ENCODE measurements at places on chromosomes 5 and 9.

GRCh38 chr5:35129921-35130485, 82.3 kb upstream of the AGXT2 start:
- no peak for DNase-seq

DNA sequence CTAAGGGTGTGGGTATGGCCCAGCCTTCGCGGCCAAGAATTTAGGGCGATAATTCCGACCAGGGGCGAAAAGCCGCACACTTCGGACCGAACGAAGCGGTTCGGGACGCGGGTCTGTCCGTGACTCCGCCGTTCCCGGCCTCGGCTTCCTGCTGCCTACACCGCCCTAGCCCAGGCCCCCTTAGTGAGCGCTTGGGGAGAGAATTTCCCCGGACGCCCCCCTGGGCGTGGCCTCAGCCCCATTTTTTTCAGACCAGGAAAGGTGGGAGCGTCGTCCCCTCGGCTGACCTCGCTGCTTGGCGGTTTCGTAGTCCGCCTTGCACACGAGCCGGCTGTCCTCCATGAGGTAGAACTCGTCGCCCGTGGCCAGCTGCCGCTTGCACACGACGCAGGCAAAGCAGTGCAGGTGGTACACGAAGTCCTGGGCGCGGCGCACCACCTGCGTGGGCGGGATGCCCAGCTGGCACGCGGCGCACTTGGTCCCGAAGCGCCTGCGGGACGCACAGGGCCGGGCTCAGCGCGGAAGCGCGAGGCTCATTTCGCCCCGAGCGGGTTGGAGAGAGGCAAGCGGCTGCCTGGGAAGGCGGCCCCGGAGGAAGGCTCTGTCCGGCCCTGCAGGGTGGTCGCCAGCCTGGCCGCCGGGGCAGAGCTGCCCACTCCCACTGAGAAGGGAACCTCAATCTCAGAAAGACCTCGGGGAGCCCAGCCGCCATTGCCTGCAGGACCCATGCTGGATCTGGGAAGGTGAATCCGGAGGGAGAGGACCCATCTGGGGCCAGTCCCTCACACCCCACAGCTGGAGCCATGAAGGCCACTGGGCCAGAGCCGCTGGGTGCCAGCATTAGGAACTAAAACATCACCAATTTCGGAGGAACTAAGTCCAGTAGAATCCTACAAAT, 5.3 kb downstream of the LHX3 start:
- DNase-seq, result no peak

DNA sequence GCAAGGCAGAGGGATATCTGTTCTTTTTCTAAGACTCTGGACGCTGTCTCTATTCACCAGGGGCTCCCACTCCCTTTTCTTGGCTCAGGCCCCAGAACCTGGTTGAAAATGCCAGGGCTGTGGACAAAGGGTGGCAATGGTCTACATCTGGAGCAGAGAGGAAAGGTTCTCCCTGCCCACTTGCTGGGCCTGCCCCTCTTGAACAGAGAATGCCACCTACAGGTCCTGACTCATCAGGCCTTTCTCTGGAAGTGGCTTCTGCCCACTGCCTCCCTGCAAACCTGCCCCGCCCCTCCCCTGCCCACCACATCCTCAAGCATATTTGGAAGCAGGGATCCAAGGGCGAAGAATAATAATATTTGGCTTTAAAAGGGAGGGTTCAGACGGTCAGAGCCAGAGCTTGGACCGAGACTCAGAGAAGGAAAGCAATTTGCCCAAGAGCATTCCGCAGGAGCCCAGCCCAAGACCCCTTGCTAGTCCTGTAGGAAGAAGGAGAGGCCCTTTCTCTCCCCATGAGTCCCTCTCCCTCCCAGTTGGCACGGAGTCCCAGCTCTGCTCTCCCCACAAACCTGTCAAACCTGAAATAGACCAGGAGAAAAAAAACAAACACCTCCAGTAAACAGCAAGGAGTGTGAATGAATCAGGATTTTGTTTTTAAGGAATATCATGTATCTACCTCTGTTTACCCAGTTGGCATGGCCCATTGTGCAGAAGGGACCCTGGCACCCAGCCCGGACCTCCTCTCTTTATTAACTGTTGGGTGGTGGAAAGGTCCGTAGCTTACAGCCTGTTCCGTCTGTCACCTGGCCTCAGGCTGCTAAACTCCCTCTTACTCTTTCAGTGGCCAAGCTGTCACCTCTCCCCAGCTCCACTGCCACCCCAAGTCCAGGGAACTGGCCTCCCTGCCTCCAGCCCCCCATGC, 37.7 kb upstream of the STXBP1 start:
- DNase-seq, result no peak

- no peak for DNase-seq
Measured at GRCh38 chr5:106314221-106314824, 1356.4 kb downstream of the EFNA5 start.

DNA sequence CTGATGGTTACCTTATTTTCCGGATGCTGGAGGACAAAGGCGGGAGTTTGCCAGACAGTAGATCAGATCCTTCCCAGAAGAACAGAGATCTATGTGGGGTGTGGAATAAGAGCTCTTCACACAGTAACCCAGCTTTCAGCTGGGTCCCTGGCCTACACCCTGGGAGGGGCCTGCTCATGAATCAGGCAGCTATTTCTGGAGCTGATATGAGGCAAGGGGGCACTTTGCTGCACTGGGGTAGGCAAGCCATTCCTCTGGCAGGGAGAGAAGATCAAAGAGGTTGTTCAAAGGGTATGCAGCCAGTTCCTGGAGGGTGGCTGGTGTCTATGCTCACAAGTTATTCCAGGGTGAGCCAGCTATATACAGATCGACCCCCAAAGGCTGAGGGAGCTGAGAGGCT, 48.6 kb downstream of the CYSTM1 start:
- no peak for DNase-seq

GRCh38 chr9:69412741-69413150, 87.7 kb downstream of the ENTREP1 start:
- DNase-seq, result peak; percentile 32

GRCh38 chr9:126618585-126619360, 5.0 kb downstream of the LMX1B start:
- DNase-seq, result no peak
